ENCODE measurements at places on chromosomes 16 and 17.
A peak's percentile ranks its signal among the peaks of the same experiment; 100 is the strongest.

- DNase-seq: peak; percentile 79
Measured at GRCh38 chr17:63929860-63930766, 2.0 kb downstream of the CD79B start.

GRCh38 chr16:19701091-19701490 lies 16.9 kb downstream of the KNOP1 start:
- no peak for DNase-seq

- DNase-seq: no peak
Measured at GRCh38 chr16:79456036-79456435, 144.5 kb downstream of the MAF start.

DNA sequence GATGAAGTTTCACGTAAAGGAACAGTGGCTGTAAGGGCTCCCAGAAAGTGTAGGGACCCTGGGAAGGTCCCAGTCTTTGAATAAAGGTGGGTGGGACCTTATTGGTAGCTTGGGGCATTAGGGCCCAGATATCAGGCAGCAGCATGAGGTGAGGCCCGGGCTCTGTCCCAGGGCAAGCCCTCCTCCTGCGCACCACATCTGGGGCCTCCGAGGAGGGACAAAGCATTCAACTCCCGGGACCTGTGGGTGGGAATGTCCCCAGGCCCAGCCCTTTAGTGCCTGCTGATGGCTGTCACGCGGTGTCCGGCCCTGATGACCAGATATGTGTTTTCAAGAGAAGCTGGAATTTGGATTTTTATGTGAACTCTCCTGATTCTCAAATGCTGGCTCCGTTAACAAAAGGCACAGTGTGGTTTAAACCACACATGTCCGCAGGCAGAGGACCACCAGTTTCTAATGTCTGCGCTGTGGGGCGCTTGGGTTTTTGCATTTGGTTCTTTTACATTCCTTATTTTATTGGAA lies 30.4 kb downstream of the RAI1 start:
- DNase-seq: no peak

DNA sequence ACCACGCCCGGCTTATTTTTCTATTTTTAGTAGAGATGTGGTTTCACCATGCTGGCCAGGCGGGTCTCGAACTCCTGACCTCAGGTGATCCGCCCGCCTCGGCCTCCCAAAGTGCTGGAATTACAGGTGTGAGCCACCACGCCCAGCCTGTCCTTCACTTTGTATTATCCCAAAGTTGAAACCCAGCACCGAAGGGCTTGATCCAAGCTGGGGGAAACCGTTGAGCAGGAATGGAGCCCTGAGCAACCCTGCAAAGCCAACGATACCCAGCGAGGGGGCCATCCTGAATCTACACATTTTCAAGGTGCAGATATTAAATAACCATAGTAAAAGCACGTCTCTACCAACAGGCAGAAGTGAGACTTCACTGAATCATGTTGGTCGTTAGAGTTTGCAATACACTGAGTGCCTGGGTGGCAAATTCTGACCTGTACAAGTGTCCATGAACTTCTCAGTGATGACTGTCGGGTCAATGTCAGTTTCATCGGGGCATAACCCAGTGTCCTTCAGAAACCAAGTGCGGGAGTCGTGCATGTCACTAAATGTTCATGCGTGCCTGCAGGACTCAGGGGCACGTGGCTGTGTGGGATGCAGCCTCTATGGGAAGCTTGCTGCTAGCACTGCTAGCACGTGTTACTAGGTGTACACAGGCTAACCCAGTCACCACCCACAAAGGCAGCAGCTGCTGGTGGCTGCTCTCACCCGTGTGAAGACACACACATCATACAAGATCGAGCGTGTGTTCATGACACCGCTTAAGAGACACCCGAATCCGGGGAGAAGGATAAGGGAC lies 10.5 kb upstream of the RBFOX3 start:
- no peak for DNase-seq

DNA sequence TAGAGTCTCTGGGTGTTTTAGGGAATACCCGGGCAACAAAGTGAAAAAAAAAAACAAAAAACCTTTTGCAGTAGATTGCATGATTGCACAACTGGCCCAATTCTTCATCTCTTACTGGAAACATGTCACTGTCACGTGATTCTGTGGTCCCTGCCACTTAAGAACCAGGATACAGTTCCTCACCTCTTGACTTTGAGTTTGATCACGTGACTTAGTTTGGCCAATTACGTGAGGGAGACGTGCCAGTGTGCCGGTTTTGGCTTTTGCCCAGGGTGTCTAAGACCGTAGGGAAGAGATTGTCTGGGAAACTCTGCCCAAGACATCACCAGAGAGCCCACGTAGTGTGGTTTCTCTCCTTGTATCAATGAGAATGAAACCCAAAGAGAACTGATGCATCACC lies 88.7 kb downstream of the GRIN2A start:
- DNase-seq: no peak

DNA sequence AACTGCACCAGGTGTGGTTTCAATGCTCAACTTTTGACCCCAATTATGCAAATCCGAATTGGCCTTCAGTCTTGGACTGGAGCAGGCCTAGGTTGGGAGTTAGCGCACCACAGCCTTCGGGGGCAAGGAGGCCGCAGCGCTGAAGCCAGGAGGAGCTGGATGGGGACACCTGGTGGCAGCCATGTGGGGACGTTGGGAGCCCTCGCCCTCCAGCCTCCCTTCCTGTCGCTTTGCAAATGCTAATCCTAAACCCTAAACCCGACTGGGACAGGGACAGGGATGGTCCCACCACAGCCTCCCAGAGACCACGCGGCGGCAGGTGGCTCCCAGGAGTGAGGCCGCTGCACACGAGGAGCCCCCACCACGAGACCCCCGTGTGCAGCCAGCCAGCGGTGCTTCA lies 58.7 kb downstream of the KLHDC4 start:
- peak; percentile 31 for DNase-seq

GRCh38 chr17:15384142-15384787 lies 42.9 kb upstream of the TEKT3 start:
- DNase-seq: no peak

DNA sequence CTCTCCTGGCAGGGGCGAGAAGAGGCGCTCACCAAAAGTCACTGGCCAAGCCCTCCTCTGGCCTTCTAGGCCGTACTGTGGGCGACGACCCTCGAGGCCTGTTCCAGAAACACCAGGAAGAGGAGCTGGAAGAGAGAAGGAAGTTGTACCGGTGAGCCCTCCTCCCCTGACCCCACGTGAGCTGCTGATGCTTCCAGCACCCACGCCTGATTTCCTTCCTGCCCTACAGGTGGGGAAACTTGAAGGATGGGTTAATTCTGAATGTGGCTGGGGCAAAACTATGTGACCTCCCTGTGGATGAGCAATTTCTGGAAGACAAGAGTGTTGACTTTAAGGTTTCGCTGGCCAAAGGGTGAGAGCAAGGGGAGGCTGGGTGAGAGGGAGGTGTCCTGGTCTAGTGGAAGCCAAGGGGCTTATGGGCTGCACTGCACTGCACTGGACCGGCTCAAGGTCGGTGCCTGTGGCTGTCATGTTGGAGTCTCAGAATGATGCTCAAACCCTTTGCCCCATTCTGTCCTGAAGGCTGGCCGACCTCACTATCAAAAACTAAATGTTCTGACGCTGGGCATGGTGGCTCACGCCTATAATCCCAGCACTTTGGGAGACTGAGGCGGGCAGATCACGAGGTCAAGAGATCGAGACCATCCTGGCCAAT lies 6.2 kb downstream of the C17orf100 start:
- DNase-seq: no peak

DNA sequence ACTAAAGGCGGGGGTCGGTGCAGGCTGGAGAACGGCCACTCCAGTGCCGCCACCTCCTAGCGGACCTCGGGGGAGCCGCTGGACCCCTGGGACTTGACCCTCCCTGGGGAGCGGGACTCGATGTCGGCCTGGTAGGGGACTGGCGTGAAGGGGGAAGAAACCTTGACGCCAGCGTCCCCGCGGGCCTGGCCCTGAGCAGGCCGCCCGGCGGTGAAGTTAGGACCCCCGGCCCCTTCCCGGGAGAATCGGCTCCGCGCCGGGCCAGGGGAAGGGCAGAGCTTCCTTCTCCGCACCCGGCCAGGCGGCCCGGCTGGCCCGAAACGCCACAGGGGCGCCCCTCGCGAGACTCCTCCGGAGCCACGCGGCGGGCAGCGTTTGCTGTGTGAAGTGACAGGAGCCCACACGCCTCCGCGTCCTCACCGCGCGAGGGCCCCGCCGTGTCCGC lies 389 bp downstream of the DUS1L start:
- DNase-seq: no peak

DNA sequence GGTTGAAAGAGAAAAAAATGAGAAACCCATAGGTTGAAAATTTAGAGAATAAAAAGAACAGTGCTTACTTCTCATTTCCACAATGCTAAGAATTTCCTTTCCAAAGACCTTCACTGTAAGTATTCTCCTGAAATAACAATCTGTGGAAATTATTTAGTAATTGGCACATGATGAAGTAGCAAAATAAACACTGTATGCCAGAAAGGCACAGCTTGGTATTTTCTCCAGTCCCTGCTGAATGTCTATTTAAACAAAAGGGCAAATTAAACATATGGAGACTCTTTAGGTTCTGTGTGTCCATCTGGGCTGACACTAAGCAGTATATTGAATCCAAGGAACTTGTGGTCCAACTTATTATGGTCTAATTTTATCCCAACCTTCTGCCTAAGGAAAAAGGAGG lies 46.1 kb downstream of the CHCT1 start:
- no peak for DNase-seq

- DNase-seq: no peak
Measured at GRCh38 chr17:39018267-39019134, 51.3 kb upstream of the FBXO47 start.

DNA sequence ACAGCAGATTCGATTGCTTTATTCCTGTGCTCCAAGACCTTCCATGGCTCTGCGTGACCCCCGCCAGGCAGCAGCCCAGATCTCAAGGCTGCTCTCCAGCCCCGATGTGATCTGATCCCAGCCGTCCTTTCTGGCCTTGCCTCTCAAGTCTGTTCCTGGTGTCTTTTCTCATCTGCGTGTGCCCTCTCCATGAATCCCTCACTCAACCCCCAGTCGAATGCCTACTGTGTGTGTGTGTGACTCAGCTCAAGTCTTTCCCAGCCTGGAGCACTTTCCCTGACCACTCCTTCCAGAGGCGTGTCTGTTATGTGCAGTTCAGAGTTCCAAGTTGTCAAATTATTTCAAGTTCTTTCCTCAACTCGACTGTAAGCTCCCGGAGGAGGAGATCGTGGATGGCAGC lies 64.0 kb downstream of the MRM1 start:
- no peak for DNase-seq

DNA sequence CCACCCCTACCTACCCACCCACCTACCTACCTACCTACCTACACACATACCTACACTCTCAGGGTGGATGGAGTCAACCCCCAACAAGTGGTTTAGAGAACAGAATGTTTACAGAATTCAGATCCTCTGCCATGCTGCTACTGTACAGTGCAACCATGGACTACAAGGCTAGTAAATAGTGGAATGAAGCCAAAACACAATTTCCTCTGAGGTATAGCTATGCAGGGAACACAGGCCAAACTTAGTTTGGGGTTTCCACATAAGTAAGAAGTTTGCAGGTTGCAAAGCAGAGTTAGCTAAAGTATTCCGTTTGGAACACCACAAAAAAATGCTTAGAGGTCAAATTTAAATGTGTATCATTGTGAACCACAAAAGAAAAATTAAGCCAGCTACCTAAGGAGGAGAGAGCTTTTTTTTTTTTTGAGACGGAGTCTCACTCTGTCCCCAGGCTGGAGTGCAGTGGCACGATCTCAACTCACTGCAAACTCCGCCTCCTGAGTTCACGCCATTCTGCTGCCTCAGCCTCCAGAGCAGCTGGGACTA lies 2.7 kb upstream of the AP1G1 start:
- DNase-seq: no peak

DNA sequence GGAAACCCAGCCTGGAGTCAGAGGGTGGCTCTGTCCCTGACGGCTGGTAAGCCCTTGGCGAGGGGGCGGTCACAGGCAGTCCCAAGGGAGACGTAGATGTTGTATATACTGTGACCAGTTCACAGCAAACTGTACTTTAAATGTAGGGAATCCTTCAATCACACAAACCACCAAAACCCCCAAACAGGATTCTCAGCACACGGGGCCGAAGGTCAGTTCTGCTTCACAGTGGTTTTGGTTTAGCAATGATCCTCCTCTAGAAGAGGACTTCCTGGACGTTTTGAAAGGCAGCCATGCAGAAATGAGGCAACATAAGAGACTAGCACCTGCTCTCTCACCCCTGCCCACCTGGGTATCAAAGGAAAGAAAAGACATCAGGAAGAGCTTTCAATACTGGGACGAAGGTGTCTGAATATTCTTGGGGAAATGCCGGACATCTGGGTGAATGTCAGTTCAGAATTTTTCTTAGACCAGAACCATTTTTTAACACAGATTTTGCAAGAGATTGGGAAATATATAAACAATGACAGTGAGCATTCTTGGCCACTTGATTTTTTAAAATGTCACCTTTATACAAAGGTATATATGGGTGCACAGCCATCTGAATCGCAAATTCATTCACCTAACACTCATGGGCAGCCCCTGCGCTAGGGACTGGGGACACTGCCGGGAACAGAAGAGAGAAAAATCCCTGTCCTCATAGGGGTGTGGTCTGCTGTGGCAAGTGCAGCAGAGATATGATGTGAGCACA lies 74.2 kb downstream of the CRISPLD2 start:
- DNase-seq: no peak

GRCh38 chr17:67666028-67666427 lies 51.7 kb upstream of the NOL11 start:
- no peak for DNase-seq

- DNase-seq: no peak
Measured at GRCh38 chr17:45334701-45335677, 18.2 kb upstream of the MAP3K14 start.

DNA sequence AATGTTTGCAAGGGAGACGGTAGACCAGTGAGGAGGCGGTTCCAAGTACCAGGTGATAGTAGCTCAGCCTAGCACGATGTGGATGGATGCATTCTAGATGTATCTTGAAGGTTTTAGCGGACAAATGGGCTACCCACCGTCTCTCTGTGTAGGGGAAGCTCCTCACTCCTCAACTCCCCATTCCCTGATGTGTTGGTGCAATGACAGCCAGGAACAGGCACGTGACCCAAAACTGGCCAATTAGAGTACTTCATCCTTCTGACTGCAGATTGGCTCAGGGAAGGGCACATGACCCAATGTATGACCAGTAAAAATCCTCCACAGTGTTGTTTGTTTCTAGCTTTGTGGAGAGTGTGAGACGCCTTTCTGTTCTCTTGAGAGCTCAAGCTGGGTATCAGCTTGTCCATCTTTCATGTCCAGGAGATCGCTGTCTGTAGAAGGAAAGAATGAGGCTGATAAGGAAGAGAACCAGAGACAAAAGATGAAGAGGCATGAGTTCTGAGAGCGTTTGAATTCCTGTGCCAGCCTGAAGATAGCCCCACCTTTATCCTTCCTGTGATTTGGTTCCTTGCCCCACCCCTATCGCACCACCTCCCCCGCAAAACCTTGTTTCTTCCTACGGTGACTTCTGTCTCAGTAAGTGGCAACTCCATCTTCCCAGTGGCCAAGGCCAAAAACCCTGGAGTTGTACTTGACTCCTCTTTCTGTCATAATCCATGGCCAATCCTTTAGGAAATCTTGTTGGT lies 2.3 kb upstream of the BORCS6 start:
- peak; percentile 98 for DNase-seq

Measured in brain (organoid and tissue), 16 donors.